ENCODE measurements at places on chromosomes 6 and 20.

DNA sequence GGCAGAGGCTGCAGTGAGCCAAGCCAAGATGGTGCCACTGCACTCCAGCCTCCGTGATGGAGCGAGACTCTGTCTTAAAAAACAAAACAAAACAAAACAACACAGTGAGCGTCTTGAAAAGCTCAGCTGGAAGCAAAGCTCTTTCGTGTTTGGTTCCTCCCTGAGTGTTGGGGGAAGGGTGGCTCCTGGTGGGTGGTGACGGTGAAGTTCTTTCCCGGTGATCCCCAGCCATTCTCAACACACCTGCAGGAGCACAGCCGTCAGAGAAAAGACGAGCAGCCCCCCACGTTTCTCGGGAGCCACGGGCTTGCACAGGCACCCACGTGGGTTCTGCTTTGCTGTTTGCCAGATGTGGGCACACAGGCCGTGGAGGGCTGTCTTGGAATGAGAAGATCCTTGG lies 3.2 kb downstream of the BHLHE23 start:
- no peak for DNase-seq

GRCh38 chr20:63062188-63063140 lies 55.7 kb upstream of the BHLHE23 start:
- DNase-seq: no peak

GRCh38 chr6:161452241-161452640 lies 178.4 kb upstream of the AGPAT4 start:
- DNase-seq: no peak

DNA sequence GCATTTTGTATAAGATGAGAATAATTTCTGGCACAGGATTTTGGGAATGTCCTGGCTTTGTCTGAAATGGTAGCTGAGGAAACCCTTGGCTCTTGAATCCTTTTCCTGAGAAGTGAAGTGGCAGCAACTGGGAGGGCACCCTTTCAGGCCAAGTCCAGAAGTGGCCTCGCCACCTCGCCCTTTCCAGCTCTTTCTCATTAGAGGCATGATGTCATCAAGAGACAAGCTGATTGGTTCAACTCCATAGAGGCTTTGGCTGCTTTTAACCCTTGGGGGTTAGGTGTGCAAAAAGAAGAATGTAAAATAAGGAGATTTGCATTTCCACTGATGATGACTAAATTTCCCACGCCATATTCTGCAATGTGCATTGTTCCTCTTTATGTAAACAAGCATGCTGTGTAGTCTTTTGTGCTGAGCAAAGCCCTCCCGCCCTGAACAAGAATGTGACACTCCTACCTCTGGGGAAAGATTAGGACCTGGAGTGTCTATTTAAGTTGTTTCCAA lies 116.5 kb downstream of the TCP11 start:
- no peak for DNase-seq

DNA sequence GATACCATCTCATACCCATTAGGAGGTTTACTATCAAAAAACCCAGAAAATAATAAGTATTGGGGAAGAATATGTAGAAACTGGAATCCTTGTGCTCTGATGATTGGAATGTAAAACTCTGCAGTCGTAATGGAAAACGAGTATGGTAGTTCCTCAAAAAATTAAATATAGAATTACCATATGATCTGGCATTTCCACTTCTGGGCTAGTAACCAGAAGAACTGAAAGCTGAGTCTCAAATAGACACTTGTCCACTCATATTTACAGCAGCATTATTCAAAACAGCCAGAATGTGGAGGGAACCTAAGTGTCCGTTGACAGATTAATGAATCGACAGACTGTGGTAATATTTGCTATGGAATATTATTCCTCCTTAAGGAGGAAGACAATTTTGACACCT lies 44.3 kb downstream of the FOXC1 start:
- DNase-seq: no peak

- DNase-seq: no peak
Observed at GRCh38 chr6:26360451-26361416, 4.3 kb upstream of the BTN3A2 start.

GRCh38 chr20:43568706-43569105 lies 9.9 kb downstream of the SGK2 start:
- DNase-seq: no peak

Measured in activated CD4-positive, alpha-beta T cell treated with anti-CD3 and anti-CD28 coated beads for 48 hours (primary cell).